SW480 (cell line): ENCODE measurements at places on chromosomes 2 and 18.
A peak's percentile ranks its signal among the peaks of the same experiment; 100 is the strongest.

- peak; percentile 44 for DNase-seq
Measured at GRCh38 chr2:181104512-181105115, 124.2 kb downstream of the UBE2E3 start.

- no peak for DNase-seq
Measured at GRCh38 chr18:33034945-33035344, 262.1 kb upstream of the KLHL14 start.

- no peak for DNase-seq
Measured at GRCh38 chr2:24261441-24261840, 86.6 kb downstream of the FAM228A start.

DNA sequence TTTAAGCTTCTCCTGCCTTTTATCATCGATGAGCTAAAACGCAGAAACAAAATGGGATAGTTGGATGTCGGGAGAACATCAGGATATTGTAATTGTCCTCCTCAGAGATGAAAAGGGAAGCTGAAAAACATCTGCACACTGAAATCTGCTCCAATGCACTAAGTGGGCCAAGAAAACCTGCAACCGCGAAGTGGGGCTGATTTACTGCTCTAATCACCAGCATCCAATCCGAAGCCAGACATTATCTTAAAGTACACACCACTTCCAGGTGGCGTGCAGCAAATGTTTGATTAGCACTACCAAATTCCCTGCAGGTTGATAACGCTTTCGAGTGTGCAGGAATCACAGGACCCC lies 230.3 kb upstream of the SLC14A2 start:
- no peak for DNase-seq

GRCh38 chr2:42298132-42298531 lies 62.9 kb downstream of the COX7A2L start:
- no peak for DNase-seq

- no peak for DNase-seq
Measured at GRCh38 chr2:28346587-28346986, 46.1 kb upstream of the FOSL2 start.

DNA sequence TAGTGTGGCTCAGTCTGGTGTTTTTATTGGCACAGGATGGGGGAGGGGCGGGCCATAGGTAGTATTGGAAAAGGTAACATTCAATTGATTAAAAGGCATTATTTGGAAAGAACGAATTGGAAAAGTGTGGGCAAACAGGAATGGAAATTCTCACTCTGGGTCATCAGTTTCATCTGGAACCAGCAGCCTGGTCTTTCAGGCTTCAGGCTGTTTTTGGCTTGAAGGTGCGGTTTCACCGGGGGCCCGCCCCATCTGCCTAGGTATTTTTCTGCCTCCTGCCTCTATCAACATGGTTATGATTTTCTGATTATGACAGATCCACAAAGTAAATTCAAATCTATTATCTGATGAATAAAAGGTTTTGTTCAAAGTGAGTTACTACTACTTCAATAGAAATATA lies 59.5 kb upstream of the CD28 start:
- DNase-seq: no peak
